ENCODE measurements at places on chromosomes 5 and 9.

- no peak for DNase-seq
These were observed 73.7 kb downstream of the SHB start for GRCh38 chr9:37995348-37995737.

GRCh38 chr5:147455822-147456450, 53.9 kb downstream of the DPYSL3 start:
- no peak for DNase-seq

DNA sequence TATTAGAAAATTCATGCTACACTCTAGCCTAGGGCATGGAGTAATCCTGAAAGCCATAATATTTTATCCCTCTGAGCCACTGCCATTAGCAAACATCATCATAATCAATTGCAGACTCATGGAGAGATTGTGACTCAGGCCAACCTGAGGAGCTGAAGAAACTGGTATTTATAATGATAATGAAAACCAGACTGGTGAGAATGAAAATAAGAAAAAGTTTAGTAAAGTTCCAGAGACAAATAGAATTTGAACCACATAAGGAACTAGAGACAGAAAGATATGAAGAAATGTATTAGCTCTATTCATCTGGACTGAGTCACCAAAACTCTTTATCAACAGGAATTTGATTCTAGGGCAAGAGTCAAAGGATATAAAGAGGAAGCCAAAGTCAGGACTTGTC, 158.7 kb downstream of the DRD1 start:
- peak; percentile 28 for DNase-seq

GRCh38 chr5:128539038-128539429, 989 bp upstream of the FBN2 start:
- no peak for DNase-seq

- DNase-seq: peak; percentile 7
These were observed 162.5 kb upstream of the KIF2A start for GRCh38 chr5:62143268-62144229.

GRCh38 chr5:123520677-123521247, 8.8 kb downstream of the CSNK1G3 start:
- no peak for DNase-seq
